ENCODE measurements at places on chromosomes 3 and 15.

DNA sequence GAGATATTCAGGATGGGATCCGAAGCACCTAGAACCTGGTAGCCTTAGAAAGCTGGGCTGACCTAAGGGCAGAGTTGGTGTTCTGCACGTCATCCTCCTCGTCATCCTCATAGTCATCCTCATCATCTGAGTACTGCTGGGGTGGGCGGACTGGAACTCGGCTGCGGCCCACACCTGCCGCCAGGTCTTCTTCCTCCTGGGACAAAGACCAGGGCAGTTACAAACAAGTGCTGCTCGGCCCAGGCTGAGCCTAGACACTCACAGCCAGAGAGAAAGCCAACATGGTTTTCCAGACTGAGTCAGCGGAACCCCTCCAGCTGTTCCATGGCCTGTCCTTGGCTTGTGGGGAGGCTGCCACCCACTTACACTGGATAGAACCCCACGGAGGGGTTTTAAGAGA lies 40.5 kb downstream of the SEMA3G start:
- DNase-seq: no peak

DNA sequence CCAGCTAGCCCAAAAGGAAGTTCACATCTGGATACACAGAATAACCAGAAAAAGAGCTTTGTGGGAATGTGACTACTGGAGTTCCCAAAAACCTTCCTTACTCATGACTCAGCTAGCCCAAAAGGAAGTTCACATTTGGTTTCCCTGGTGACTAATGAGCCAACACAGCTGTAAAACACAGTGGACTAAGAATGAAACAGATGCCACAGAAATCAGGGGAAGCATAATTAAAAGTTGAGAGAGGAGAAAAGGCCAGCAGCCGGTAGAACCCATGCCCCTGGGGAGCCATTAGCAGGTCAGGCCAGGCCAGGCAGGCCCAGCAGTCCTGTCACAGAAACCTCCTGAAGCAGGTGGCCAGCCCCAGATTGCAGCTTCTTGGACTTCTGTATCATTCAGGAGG lies 130.3 kb downstream of the GHSR start:
- no peak for DNase-seq

- no peak for DNase-seq
Observed at GRCh38 chr15:42692536-42692935, 44.4 kb downstream of the CDAN1 start.

DNA sequence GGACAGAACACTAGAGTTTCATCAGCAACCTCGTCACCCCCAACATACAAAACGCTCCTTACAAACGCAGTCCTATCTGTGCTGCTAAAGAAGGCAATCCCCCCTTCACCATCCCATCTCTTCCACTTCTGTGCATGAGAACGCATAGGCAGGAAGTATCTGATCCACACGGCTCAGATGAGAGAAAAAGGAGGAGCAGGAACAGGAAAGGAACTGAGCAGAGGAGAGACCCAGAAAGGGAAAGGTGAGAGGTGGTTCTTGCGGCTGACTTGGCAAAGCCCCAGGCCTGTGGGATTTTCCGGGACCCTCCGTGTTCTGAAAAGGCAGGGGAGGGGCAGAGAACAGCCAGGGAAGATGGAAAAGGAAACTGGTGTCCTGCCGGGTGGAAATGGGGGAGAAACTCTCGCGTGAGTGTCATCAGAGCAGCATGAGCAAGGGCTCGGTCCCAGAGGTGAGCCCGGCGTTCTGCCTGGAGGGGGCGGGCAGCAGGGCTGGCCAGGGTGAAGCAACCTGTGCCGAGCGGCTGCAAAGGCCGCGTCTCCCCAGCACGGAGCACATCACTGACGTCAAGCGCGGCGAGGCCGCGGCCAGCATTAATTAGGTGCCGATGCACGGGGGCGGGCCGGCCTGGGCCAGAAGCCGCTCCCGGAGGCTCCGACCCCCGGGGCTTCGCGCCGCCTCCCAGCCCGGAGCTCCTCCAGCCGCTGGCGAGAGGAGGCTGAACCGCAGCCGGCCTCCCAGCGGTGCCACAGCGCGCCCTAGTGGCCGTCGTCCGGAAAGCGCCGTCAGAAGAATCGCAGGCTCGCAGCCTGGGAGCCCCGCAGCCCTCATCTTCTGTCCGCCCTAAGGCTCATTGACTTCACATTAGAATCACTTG lies 35.8 kb downstream of the CPN2 start:
- peak; percentile 82 for DNase-seq

DNA sequence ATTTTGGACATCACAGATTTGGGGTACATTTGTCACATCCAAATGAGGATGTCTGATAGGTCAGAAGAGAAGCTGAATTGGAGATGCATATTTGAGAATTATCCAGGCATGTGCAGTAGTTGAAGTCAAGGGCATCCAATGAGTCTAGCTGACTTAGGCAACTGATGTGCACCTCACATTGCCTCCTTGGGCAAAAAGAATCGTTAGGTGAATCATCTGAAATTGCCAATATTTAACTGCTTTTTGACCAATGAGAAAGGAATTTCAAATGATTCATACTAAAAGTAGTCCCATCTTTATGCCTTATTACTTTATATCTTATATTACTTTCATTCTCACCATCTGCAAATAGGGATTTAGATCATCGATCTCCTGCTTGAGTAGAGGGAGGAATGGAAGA lies 117.7 kb downstream of the CD47 start:
- no peak for DNase-seq

DNA sequence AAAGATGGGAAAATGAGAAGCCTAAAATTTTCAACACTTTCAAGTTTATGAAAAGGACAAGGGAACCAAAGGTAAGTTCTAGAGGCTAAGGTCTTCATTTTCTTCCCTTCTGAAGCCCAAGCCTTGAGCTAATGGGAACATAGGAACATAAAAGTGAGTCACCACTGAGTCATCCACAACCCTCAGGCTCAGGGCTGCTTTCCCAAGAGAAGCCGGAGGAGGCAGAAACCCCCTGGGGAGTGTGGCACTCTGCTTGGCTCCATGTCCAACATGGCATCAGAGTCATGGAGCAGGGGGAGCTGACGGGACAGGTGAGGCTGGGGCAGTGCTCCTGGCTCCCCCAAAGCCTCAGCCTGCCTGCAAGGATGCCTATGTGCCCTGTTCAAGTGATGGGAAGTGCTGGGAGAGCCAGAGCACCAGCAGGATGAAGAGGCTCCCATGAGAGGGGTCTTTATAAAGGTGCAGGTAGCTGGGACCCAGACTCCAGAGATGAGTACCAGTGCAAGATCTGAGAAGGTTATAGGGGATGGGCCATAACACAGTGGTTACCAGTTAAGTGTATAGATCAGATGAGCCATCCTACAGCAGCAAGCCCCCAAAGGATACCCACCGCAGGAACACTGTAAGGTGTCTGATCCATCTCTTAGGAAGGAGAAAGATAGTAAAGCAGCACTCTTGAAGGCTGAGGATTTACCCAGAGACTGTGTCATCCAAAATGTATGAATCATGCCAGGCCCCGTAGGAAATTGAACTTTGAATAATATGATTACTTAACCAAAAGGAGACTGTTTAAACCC lies 31.8 kb upstream of the RYR3 start:
- no peak for DNase-seq

DNA sequence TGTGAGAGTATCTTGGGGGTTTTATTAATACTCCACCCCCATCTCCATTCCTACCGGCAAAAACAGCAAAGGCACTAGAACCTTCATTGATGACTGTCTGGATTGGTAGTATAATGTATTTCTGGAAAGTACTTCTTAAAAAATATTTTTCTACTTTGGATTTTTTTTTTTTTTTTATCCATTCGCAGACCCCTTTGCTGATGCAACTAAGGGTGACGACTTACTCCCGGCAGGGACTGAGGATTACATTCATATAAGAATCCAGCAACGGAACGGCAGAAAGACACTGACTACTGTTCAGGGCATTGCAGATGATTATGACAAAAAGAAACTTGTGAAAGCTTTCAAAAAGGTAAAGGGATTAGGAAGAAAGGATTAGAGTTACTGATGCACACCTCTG lies 1.2 kb downstream of the EIF1B start:
- DNase-seq: no peak

DNA sequence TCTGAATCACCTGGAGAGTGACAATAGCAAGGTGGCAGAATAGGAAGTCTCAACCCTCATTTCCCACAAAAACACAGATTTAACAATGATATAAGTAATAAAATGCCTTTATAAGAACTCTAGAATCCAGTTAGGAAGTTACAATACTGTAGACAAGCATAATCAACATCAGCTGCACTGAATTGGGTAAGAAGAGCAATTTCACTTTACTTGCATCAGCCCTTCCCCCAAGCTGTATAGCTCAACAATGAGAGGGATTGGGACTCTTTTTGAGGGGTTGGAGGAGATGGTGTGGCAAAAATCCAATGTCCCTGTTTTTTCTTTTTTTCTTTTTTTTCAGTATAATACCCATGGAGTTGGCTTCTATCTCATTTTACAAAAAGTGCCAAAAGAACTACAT lies 63.1 kb downstream of the SERP1 start:
- no peak for DNase-seq

GRCh38 chr3:12317914-12318313 lies 29.0 kb downstream of the PPARG start:
- DNase-seq: no peak

- no peak for DNase-seq
Observed at GRCh38 chr3:175278680-175279079, 419.5 kb downstream of the NAALADL2 start.

DNA sequence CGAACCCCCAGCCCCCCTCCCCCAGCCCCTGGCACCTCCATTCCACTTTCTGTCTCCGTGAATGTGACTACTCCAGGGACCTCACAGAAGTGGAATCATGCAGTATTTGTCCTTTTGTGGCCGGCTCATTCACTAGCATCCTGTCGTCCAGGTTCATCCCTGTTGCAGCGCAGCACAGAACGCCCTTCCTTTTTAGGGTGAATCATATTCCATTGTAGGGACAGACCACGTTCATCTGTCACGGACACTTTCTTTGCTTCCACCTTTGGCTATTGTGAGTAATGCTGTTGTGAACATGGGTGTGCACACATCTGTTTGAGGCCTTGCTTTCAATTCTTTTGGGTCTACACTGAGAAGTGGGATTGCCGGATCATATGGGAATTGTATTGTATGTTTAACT lies 148.9 kb upstream of the IQSEC1 start:
- DNase-seq: no peak

DNA sequence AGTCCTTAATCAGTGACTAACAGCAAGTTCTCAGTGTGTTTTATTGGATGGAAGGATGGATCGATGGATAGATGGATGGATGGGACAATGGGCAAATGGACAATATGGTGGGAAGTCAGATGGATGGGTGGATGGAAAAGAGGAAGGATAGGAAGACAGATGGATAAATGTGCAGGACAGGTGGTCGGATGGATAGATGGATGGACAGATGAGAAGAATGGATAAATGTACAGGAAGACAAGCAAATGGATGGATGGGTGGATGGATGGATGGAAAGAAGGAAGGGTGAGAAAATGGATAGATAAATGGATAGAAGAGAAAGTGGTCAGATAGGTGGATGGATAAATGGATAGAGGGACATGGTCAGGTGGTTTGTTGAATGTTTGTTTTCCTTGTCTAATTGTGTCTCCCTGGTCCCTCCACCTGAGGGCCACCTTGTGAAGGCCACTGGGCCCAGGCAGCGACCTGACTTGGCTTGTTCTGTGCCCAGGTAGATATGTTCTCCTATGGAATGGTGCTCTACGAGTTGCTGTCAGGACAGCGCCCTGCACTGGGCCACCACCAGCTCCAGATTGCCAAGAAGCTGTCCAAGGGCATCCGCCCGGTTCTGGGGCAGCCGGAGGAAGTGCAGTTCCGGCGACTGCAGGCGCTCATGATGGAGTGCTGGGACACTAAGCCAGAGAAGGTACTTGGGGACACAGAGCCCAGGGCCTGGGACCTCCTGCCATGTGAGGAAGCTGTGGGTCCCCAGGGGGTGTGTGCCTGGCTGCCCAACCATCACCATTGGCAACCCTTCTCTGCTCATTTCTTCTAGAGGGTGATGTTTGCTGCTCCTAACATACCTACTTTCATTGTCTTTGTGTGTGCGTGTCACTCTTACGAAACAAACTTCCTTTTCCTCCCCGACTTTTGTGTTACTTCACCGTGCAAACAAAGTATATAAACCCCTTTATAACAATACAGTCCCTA lies 137.5 kb downstream of the LRRK1 start:
- no peak for DNase-seq

- DNase-seq: no peak
Observed at GRCh38 chr3:57893668-57894067, 114.6 kb upstream of the FLNB start.

DNA sequence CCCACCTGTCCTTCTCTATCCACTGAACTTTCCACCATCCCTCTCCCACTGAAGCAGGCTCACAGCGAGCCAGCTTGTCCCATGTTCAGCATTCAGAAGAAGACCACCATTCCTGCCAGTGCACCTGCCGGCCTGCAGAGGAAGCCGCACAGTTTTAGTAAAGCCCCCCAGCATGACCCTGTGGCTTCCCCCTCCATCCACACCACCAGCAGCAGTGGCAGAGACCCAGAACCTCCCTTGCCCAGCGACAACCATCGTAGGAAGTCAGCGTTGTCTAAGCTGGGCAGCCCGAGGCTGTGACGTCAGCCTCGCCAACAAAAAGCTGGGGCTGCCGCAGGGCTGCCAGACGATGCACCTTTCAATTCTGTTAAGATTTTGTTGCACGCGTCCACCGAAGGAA lies 66.6 kb upstream of the TAMM41 start:
- DNase-seq: no peak
